ENCODE measurements at places on chromosomes 2 and 18.

- DNase-seq = no peak
Measured at GRCh38 chr18:47683774-47684173, 246.7 kb downstream of the SMAD2 start.

DNA sequence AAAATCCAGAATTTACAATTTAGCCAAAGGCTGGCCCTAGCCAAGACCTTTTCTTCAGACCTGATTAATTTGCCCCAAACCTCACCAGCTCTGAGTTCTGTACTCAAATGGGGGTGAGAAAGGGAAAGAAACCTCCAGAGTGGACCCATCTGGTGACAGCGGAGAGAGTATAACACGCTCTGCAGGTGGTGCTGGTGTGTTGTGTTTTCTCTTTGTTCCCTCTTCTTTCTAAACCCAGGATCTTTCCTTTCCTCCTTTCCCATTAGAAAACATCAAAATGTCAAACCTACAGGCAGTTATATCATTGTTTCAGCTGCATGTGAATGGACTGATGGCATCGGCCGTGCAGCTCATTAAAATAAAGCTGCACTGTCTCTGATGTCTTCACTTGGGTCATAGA, 253.2 kb upstream of the SP5 start:
- no peak for DNase-seq

DNA sequence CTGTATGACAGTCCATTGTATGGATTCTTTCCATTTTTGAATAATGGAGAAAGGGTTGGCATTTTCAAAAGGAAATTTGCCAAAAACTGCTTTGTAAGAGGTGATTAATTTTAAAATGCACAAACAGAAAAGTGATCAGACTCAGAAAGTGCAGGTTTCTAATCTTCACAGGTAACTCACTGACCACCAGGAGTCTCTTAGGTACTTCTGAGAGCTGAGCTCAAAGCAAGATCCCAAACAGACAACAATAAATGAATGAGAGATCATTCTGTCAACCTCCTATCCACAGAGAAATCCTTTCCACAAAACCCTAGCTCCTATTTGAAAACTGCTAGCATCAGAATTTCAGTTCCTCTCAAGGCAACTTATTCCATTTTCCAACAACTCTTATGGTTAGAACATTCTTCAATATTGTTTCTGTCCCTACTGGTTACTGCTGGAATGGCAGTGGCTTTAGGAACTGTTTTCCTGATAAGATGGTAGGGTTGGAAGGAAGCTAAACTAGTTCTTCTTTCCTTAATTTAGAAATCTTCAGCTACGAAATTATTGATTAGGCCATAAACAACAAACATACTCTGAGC, 20.6 kb upstream of the HAAO start:
- DNase-seq = no peak

GRCh38 chr2:170122883-170123547, 54.9 kb upstream of the MYO3B start:
- no peak for DNase-seq

GRCh38 chr2:82268446-82268845, 1963.9 kb upstream of the LRRTM1 start:
- no peak for DNase-seq

- DNase-seq = no peak
Measured at GRCh38 chr2:134039912-134040581, 213.8 kb upstream of the MGAT5 start.

- no peak for DNase-seq
Measured at GRCh38 chr18:56152551-56153310, 485.7 kb downstream of the TXNL1 start.

GRCh38 chr2:101951296-101951695, 40.5 kb upstream of the IL1R2 start:
- DNase-seq = no peak

DNA sequence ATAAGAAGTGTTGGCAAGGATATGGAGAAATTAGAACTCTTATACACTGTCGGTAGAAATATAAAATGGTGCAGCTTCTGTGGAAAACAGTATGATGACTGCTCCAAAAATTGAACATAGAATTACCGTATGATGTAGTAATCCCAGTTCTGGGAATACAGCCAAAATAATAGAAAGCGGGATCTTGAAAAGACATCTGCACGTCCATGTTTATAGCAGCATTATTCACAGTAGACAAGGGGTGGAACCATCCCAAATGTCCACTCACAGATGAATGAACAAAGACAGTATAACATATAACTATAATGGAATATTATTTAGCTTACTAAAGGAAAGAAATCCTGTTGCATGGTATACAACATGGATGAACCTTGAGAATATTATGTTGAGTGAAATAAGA, 257.7 kb downstream of the TDRD15 start:
- DNase-seq = no peak

- DNase-seq = peak; percentile 6
Measured at GRCh38 chr18:58682429-58683069, 11.3 kb downstream of the MALT1 start.

- no peak for DNase-seq
Measured at GRCh38 chr2:29106980-29107388, 8.2 kb upstream of the CLIP4 start.

GRCh38 chr2:43798300-43798699, 24.5 kb downstream of the DYNC2LI1 start:
- no peak for DNase-seq
